Glomerular endothelial cell (primary cell): ENCODE measurements at places on chromosomes 1 and 21. TPM values are rescaled to one million over a fixed set of nuclear protein-coding genes. Genes with fewer than 3 reads are reported as not detected.

BATF3 gene
- total RNA-seq: 1.2 and 1.6 TPM in 2 replicates

- DNase-seq: no peak
Measured at GRCh38 chr1:11453742-11454491, 25.0 kb upstream of the DISP3 start.

DNA sequence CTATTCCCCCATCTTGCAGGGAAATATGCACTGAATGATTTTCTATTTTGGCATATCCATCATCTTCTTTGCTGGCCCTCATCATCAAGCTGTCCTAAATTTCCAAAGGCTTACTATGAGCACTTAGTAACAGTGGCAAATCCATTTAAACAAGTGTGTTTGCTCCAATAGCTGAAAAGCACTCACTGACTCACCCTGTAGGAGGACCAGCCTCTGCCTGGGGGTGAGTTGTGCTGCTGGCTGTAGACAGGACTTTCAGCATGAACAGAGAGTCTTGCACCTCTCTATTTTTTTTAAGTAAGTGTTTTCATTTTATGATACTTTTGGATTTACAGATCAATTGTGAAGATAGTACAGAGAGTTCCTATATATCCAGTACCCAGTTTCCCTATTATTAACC, 97.3 kb downstream of the SLC35F3 start:
- DNase-seq: no peak

- DNase-seq: no peak
Measured at GRCh38 chr1:217009376-217009775, 286.1 kb upstream of the ESRRG start.

DNA sequence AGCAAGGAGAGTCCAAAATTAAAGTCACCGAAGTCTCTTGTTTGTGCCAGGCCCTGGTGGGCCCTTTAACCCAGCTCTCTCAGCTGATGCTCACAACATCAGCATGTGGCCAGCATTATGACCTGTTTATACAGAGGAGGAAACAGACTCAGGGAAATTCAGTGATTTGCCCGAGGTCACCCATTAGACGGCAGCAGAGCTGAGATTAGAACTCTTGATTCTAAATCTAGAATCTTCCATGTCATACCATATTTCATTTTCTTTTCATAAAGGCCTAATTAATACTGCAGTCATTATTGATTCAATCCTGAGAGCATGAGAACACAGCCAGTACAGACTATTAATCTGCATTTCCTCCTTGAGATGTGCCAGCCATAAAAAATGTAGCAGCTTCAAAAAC, 63.7 kb downstream of the KCNN3 start:
- DNase-seq: no peak

GRCh38 chr1:110708974-110709440, 34.3 kb upstream of the KCNA3 start:
- DNase-seq: no peak

GRCh38 chr1:69081668-69082067, 486.1 kb upstream of the LRRC7 start:
- DNase-seq: no peak

DNA sequence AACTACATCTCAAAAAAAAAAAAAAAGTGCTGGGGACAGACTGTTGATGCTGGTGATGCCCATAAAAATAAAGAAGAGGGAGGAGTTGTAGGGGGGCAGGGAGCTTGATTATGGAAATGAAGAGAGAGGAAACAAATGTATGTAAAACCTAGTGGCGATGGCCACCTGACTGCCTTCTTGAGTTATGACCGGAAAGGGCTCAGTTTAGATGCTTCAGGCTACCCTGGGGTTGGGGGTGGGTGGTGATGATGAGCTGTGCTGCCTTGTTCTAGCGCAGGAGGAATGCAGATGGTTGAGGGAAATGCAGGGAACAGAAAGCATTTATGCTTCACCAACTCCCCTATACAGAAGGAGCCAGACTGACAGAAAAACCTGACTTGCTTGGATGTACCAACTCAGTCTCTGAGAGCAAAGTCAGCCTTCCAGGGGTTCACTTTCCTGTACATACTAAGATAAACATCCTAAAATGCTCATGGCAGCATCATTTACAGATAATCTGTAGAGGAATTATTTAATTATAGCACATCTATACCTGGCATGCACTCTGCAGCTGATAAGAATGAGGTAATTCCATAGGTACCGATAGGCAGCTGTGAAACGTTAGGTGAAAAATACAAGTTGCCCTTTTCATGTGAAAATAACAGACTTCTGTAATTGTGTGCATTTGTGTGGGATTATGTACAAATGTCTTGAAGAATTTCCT, 8.0 kb upstream of the BCAR3 start:
- DNase-seq: no peak

- no peak for DNase-seq
Measured at GRCh38 chr1:13805431-13805830, 105.4 kb downstream of the PRDM2 start.

GRCh38 chr1:97630281-97630680, 290.6 kb downstream of the DPYD start:
- DNase-seq: no peak

GRCh38 chr1:170162459-170163246, 16.9 kb downstream of the NTMT2 start:
- DNase-seq: no peak
